ENCODE measurements at places on chromosomes 1 and 21.

- DNase-seq: no peak
Observed at GRCh38 chr1:32232558-32233304, 10.5 kb downstream of the EIF3I start.

DNA sequence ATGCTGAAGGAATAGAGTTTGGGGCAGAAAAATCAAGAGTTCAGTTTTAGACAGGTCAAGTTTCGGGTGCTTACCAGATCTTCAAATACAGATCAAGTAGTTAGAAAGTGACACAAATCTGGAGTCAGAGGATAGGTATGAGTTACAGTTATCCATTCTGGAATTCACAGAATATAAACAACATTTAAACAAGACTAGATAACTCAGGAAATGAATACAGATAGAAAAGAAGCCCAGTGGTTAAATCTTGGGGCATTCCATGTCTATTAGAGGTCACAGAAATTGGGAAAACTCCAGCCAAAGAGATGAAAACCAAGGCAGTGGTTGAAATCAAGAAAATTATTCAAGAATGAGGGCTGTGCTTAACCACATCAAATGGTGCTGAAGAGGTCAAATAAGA, 187.0 kb upstream of the HP1BP3 start:
- DNase-seq: no peak

DNA sequence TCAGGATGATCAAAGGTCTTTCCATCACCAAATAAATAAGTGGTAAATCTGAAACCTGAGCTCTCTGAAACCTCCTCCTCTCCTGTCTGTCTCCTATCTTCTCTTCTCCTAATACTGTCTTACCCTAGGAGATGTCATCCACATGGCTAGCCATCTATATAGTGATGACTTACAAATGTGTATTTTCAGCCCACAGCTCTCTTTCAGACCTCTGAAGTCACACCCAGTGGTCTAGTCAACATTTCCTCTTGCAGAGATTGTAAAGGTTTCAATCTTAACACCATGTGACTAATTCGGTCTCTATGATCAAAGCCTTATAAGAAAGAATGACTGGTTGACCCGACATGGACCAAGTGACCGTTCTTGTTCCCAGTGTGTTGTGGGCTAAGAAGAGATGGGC, 63.1 kb upstream of the DPT start:
- no peak for DNase-seq

GRCh38 chr1:160410406-160411005, 10.1 kb downstream of the VANGL2 start:
- peak; percentile 77 for DNase-seq

DNA sequence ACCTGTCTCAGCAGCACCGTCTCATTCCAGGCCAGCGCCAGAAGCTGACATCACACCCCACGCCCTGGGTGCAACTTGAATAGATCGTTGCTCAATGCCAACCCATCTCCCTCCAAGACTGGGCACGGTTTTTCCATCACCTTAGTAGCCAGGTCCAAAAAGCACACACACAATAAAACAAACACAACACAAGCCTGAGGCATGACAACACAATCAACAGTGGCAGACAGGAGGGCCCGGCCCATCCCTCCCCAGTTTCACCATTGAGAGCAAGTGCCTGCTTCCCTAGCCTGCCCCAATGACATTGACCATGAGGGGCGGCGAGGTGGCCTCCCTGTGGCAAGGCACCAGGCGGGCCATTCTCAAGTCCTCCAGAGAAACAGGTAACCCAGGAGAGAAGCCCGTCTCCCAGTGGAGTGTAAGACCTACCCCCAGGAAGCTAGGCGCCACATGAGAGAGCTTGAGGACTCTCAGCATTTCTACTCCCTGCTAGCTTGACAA, 2.7 kb downstream of the IFFO2 start:
- no peak for DNase-seq

DNA sequence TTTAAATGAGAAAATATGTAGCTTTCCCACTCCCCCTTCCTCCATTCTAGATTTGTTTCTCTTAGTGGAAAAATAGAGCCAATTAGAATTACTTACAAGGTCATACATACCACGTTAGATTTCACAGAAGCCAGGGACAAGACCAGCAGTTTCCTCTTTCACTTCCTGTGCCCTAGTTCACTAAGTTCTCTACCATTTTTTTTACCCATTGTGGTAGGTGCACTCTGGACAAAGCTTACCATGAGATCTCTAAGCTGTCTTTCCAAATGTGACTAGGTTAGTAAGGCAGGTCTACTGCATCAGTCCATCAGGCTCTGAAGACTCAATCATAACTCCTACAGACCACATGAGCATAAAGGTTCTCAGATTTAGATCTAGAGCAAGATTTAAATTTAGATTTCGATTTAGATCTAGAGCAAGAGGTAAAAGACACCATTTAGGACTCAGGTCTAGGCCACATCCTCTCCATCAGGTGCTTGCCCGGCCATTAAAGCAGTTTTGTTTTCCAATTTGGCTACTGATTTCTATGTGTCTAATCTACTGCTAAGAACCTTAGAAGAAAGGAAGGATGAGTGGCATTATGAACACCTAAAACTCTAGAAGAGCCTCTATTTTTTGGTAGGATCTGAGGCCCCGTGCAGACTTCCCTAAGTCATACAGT, 235.3 kb downstream of the FAF1 start:
- DNase-seq: no peak

- DNase-seq: no peak
Observed at GRCh38 chr1:222394224-222394623, 153.7 kb downstream of the HHIPL2 start.

GRCh38 chr1:157135070-157135469, 3.1 kb downstream of the ETV3 start:
- no peak for DNase-seq

DNA sequence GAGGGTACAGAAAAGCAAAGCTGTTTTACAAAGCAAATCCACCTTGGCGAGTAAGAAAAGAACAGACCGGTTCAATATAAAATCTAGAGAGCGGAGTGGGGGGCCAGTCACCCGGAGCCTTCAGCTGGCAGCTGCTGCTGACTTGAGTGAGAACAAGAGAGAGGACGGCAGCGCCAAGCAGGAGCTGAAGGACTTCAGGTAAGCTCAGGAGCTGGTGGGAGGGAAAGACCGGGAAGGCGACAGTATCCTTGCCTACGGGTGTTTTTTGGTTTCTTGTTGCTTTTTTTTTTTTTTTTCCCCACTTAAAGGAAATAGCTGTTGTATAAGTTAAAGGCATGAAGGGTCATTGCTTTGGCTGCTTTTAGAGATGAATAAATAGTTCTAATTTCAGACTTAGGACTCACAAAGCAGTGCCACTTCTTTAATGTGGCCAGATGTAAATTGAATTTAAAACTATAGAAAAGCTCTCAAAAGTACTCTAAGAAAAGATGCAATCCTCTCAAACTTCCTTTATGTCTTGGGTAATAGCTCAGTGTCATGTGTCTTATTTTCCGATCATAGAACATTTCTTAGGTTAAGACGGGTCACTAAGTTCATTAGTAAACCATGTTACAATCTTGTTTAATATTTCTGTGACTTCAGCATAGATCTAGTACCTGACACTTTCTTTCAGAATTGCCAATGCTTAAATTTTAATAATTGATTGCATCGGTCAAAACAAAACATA, 82.8 kb downstream of the PRDM2 start:
- no peak for DNase-seq

DNA sequence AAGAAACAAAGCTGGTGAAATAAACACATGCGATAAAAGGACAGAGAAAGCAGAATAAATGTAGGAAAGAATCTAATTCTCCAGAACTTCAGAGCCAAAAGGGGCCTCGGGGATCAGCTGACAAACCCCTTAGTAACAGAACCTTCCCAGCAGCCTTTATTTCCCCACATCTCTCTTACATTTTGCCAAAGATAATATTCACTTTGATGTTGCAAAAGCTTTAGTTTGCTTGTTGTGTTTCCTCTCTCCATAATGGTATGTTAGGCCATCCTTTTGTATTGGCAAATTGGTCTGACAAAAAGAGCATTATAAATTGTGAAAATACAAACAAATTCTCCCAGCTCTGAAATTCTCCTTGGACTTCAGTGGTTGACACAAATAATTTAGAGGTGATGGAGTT, 54.9 kb downstream of the OPTC start:
- no peak for DNase-seq

GRCh38 chr1:84689514-84690396, 506 bp downstream of the SSX2IP start:
- peak; percentile 77 for DNase-seq

- DNase-seq: peak; percentile 59
Observed at GRCh38 chr1:7346070-7346596, 425.0 kb upstream of the VAMP3 start.

GRCh38 chr1:232704256-232704655, 74.3 kb upstream of the SIPA1L2 start:
- no peak for DNase-seq

GRCh38 chr21:38955495-38955894, 149.8 kb downstream of the ETS2 start:
- no peak for DNase-seq

- DNase-seq: no peak
Observed at GRCh38 chr1:159737238-159737916, 23.0 kb upstream of the CRP start.

DNA sequence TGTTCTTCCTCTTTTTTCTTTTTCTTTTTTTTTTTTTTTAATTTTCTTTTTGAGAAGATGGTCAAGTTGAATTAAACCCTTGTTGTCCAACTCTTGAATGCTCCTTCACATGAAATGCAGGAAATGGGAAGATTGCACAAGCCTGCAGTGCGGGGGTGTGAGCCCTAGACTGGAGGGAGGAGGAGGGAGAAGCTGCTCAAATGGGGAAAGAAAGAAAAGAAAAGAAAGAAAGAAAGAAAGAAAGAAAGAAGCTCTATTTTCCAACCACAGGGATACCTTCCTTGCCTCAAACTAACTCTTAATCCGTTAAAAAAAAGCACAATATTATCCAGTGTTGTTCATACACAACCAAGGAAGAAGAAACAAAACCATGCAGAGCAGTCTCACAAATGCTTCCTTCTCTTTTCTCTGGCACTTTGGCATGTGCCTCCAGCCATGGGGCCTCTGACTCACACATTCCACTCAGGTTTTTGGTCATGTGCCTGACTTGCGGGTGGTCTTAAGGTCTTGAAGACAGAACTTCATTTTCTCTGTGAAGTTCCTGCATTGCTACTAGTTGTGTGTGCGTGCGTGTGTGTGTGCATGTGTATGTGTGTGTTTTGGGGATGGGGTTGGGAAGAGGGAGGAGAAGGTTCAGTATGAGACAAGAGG, 276.1 kb downstream of the RPS6KC1 start:
- no peak for DNase-seq

- DNase-seq: no peak
Observed at GRCh38 chr1:243923292-243924171, 73.5 kb upstream of the AKT3 start.

GRCh38 chr1:248622570-248623001, 12.3 kb downstream of the OR2T11 start:
- DNase-seq: peak; percentile 6

- no peak for DNase-seq
Observed at GRCh38 chr1:59574085-59574484, 240.7 kb upstream of the HOOK1 start.

DNA sequence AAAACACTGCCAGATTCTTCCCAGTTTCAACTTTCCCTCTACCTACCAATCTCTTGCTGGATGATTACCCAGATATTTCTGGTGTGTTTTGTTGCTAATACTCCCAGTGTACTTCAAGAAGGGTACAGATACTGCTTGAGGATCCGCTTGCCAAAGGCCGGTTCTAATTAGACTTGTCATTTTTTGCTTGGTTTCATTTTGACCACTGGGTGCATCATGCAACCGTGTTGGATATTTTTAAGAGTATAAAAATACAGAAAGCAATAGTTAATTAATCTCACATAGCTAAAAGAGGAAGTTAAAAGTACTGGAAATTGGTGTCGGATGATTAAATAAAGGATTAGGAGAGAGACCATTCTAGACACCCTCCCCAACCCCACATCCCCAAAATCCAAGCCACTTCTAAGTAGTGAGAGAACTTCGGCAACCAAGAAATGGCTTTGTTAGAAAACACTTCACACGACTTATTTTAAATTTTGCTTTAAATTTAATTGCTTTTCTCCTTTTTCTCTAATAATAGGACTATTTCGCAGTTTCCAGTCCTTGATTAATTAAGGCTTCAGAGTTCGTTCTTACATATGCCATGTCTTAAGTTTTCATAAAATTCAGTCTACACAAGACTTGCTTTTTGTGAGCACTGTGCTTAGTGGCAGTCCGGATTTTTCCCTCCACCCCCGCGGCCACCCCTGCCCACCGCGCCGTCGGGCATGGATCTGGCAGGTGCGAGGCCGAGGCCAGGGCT, 2.5 kb upstream of the CDKN2C start:
- DNase-seq: no peak

DNA sequence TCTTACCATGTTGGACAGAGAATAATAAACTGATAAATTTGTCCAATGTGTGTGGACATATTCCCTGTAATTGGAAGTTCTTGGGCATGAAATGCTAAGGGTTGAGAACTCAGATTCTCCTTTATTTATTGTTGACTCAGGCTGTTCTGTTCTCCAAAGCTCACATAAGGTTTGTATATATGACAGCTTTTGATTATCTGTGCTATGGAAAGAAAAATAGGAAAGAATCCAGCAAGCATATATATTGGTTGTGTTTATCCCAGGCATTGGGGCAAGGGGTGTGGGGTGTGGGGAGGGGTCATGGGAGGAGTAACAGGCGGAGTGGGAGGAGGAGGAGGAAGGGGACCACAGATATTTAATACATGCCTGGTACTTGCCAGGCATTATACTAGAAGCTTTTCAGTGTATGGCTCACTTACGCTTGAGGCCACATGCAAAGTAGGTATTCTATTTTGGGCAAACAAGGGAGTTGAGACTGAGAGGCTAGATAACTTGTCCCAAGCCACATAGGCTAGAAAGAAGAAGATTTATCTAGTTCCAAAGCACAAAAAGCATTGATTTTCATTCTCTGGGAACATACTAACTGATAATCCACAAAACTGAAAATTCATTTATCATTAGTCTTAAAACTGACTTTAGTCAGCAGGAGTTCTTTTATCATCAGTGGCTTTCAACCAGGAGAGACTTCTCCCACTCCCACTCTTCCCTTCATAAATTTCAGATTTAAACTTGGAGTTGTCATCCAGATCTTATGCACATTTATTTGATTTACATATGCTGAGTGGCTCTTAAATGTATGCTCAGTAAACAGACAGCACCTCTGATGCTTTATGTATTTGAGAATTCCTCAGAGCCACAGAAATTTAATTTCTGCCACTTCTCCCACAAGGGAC, 27.2 kb downstream of the NGF start:
- DNase-seq: no peak

DNA sequence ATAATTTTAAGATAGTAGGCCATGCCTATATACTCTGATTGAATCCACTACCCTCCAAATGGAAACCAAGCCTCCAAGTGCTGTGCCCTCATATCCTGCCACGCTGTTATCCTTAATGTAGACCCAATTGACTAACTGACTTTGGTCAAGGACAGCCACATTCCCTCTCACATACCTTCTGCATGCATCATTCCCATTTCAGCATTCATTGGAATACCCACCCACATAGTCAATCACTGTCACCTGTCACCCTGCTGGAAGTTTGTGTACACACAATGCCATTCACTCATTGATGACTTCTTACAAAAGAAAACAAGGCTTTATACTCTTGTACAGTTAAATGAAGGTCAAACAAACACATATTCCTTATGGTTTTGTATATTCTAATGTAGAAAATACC, 221.1 kb upstream of the PBX1 start:
- no peak for DNase-seq
